SJSA1 (cell line): ENCODE measurements at places on chromosomes 7 and 10. TPM values are rescaled to one million over a fixed set of nuclear protein-coding genes. Genes with fewer than 3 reads are reported as not detected.

Gene TMEM72
- total RNA-seq, result not detected in 2 replicates

DNA sequence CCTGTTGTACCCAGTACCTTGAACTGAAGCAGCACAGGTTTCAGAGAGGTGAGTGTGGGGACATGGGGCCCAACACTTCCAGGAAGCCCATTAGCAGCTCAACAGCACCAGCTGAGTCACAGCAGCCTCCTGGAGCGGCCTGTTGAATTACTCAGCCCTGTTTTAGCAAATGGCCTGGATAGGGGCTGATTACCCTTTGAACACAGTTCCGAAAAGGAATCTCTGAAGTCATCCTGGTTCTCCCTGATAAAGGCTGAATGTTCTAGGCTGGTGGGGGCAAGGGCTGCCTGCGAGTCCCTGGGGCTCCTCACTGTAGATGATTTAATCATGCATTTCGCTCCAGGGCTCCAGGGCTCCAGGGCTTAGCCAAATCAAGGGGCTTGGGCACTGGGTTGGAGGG, 287.5 kb downstream of the GRID1 start:
- H3K27ac ChIP-seq, result no peak overlapping the region
- no peaks in the 10 kb centered on the region for H3K36me3 ChIP-seq
- H3K4me3 ChIP-seq, result no peak overlapping the region
- H3K4me1 ChIP-seq, result no peaks in the 10 kb centered on the region
- no peaks in the 10 kb centered on the region for H3K27me3 ChIP-seq

Gene CEP55
- total RNA-seq, result 149 and 198 TPM in 2 replicates

Gene FAM200A
- total RNA-seq, result 6.8 and 7.9 TPM in 2 replicates

GRCh38 chr7:122626785-122627184, 72.1 kb downstream of the RNF133 start:
- H3K4me1 ChIP-seq, result no peaks in the 10 kb centered on the region
- H3K27ac ChIP-seq, result no peak overlapping the region
- H3K4me3 ChIP-seq, result no peak overlapping the region
- H3K36me3 ChIP-seq, result no peaks in the 10 kb centered on the region

GRCh38 chr7:887488-887820, 11.1 kb downstream of the GET4 start:
- H3K4me3 ChIP-seq, result no peak overlapping the region
- H3K27ac ChIP-seq, result no peak overlapping the region
- peaks cover 45% of the 10 kb centered on the region for H3K36me3 ChIP-seq

Gene AKR1C4
- total RNA-seq, result not detected in 2 replicates

GRCh38 chr7:144820552-144820951, 15.3 kb downstream of the TPK1 start:
- H3K27ac ChIP-seq, result no peak overlapping the region
- H3K4me3 ChIP-seq, result no peak overlapping the region
- no peaks in the 10 kb centered on the region for H3K36me3 ChIP-seq
- DNase-seq, result no peak
- peaks cover 14% of the 10 kb centered on the region for H3K4me1 ChIP-seq

- H3K36me3 ChIP-seq, result no peaks in the 10 kb centered on the region
- DNase-seq, result no peak
- H3K4me1 ChIP-seq, result no peaks in the 10 kb centered on the region
- no peaks in the 10 kb centered on the region for H3K27me3 ChIP-seq
Observed at GRCh38 chr7:31106303-31107105, 54.4 kb downstream of the ADCYAP1R1 start.

Gene NME8
- total RNA-seq, result not detected in 2 replicates

Gene CTAGE8
- total RNA-seq, result not detected in 2 replicates

Gene CDK14
- total RNA-seq, result 17.9 and 20.8 TPM in 2 replicates

Gene C7orf33
- not detected in 2 replicates for total RNA-seq

Gene ARHGEF35
- total RNA-seq, result 0.53 TPM in 1 of 2 replicates, not detected in the other

- H3K36me3 ChIP-seq, result no peaks in the 10 kb centered on the region
- peak; percentile 38 for DNase-seq
- H3K4me1 ChIP-seq, result no peaks in the 10 kb centered on the region
- no peak overlapping the region for H3K4me3 ChIP-seq
Observed at GRCh38 chr10:43000651-43001426, 76.0 kb upstream of the RET start.

- H3K36me3 ChIP-seq, result no peaks in the 10 kb centered on the region; the same call in 1 of the 2 replicates
- H3K27me3 ChIP-seq, result no peaks in the 10 kb centered on the region
- peak overlapping the region; percentile 53 for H3K27ac ChIP-seq
- H3K4me1 ChIP-seq, result peaks cover 37% of the 10 kb centered on the region
- H3K4me3 ChIP-seq, result no peak overlapping the region
- DNase-seq, result no peak
Observed at GRCh38 chr7:84113286-84113685, 81.3 kb downstream of the SEMA3A start.

DNA sequence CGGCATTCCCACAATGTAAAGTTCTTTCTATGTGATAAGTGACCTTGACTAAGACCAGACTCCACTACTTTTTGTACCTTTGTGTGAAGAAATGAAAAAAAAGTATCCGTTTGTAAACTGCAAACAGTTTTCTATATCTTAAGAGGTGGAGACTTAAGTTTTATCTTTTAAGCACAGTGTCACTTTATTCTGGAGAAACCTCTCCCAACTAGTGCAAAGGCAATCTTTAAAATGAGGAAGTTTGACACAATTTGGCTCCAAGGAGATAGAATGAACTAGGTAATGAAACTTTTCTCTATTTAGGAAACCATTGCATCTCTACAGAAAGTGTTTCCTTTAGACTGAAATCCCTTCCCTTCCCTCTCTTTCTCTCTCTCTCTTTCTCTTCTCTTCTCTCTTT, 122.9 kb downstream of the SAMD9 start:
- H3K27ac ChIP-seq, result no peak overlapping the region
- H3K36me3 ChIP-seq, result no peaks in the 10 kb centered on the region
- peaks cover 8% of the 10 kb centered on the region; the same call in 1 of the 2 replicates for H3K4me1 ChIP-seq
- H3K27me3 ChIP-seq, result no peaks in the 10 kb centered on the region
- no peak overlapping the region for H3K4me3 ChIP-seq

Gene CLDN12
- total RNA-seq, result 13.8 and 36.5 TPM in 2 replicates

DNA sequence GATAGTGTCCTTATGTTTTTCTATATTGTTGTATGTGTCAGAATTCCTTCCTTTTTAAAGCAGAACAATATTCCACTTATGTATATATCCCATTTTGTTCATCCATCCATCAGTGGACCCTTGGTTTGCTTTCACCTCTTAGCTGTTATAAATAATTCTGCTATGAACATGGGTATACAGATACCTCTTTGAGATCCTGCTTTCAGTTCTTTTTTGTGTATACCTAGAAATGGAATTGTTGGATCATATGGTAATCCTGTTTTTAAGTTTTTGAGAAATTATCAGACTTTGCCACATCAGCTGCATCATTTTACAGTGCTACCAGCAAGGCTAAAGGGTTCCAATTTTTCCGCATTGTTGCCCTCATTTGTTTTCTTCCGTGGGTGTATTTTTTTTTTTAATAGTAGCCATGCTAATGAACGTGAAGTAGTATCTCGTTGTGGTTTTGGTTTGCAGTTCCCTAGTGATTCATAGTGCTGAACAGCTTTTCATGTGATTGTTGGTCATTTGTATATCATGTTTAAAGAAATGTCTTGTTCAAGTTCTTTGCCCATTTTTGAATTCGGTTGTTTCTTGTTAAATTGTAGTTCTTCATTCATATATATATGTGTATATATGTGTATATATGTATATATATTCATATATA, 87.8 kb downstream of the LCOR start:
- no peaks in the 10 kb centered on the region for H3K4me1 ChIP-seq
- H3K36me3 ChIP-seq, result peaks cover 6% of the 10 kb centered on the region
- no peak for DNase-seq
- H3K27ac ChIP-seq, result no peak overlapping the region
- H3K27me3 ChIP-seq, result no peaks in the 10 kb centered on the region

- H3K36me3 ChIP-seq, result peaks cover 6% of the 10 kb centered on the region
- peak overlapping the region; percentile 99 for H3K27ac ChIP-seq
- DNase-seq, result no peak
- H3K27me3 ChIP-seq, result no peaks in the 10 kb centered on the region
- H3K4me3 ChIP-seq, result peak overlapping the region; percentile 94
Observed at GRCh38 chr7:55366461-55367070, 1.4 kb downstream of the LANCL2 start.

Gene TBX20
- total RNA-seq, result 3.2 and 5.1 TPM in 2 replicates

Gene SH2B2
- total RNA-seq, result 62.6 and 83.1 TPM in 2 replicates

DNA sequence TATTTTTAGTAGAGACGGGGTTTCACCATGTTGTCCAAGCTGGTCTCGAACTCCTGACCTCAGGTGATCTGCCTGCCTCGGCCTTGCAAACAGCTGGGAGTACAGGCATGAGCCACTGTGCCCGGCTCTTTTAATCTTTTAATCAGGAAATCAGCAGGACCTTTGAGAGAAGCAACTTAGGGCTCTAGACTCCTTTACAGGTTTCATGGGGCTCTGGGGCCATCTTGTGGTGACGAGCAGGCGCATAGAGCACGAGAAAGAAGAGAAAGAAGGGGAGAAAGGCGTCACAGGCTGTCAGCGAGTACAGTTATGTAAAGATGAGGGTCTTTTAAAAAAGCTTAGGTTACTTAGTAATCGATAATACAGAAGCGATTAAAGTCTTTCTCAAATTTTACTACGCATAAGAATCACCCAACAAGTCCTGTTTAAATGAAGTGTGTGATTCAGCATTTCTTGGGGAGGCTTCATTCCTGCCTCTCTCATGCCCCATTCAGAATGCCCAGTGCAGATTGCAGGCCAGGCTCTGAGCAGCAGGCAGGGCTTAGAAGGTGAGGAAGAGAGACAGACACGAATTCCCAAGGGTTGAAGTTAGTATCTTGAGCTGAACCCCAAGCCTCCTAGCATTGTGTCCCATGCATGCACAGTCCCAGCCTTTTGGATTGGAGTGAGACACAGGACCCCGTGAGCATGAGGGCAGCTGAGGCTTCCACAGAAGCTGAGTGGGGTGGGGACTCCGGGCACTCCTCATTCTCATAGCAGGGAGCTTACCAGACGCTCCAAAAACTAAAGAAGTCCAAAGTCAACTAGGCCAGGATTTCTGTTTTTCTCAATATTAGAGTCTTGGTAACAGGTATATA, 23.6 kb upstream of the PFKP start:
- peaks cover 51% of the 10 kb centered on the region for H3K4me1 ChIP-seq
- H3K36me3 ChIP-seq, result no peaks in the 10 kb centered on the region
- no peaks in the 10 kb centered on the region for H3K27me3 ChIP-seq
- DNase-seq, result peak; percentile 77

- no peak for DNase-seq
- no peak overlapping the region for H3K4me3 ChIP-seq
- H3K27me3 ChIP-seq, result no peaks in the 10 kb centered on the region; the same call in 1 of the 2 replicates
- no peaks in the 10 kb centered on the region for H3K4me1 ChIP-seq
- H3K27ac ChIP-seq, result no peak overlapping the region
Observed at GRCh38 chr7:44541876-44542610, 913 bp upstream of the NPC1L1 start.

DNA sequence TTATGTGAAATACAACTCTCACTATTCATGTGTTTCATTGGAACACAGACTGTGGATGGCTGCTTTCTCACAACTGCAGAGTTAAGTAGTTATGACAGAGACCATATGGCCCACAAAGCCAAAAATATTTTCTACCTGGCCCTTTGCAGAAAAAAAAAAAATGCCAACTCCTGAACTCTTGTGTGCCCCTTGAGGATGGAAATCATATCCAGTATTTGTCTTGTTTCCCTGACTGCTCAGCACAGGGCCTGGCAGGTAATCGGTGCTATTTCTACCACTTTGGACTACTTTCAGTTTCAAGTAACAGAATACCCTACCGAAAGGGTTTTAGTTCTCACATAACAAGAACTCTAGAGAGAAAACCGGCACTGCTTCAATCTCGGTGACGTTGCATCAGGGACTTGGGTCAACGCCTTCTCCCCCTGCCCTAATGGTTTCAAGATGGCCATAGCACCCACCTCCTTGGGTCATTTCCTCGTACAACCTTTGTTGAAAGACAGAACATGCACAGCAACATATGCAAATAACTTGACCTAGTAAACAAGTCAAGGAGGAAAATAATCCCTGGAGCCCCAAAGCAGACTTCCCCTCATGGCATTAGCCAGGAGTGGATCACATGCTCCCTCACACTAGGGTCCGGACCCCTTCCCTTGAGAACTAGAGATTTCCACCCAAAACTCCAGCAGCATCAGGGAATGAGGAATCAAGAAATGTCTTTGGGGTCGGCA, 11.8 kb upstream of the GPNMB start:
- peaks cover 6% of the 10 kb centered on the region for H3K4me1 ChIP-seq
- no peaks in the 10 kb centered on the region for H3K36me3 ChIP-seq
- no peak overlapping the region for H3K4me3 ChIP-seq
- no peak overlapping the region for H3K27ac ChIP-seq
- H3K27me3 ChIP-seq, result no peaks in the 10 kb centered on the region

GRCh38 chr7:108486291-108486966, 30.2 kb upstream of the NRCAM start:
- no peak for DNase-seq
- H3K36me3 ChIP-seq, result peaks cover 4% of the 10 kb centered on the region
- no peaks in the 10 kb centered on the region for H3K4me1 ChIP-seq
- H3K27ac ChIP-seq, result no peak overlapping the region
- no peak overlapping the region for H3K4me3 ChIP-seq
- H3K27me3 ChIP-seq, result no peaks in the 10 kb centered on the region
